Activated T-helper 1 cell treated with anti-CD3 and anti-CD28 coated beads, Interleukin-2, amount 50 U/mL, for 16 hours (primary cell): ENCODE measurements at places on chromosomes 2 and 18.
A peak's percentile ranks its signal among the peaks of the same experiment; 100 is the strongest.

- no peak for DNase-seq
These were observed 345.7 kb downstream of the CYP26B1 start for GRCh38 chr2:71801969-71802368.

- DNase-seq, result peak; percentile 25
These were observed 49.7 kb downstream of the LIMS1 start for GRCh38 chr2:108583903-108584520.

DNA sequence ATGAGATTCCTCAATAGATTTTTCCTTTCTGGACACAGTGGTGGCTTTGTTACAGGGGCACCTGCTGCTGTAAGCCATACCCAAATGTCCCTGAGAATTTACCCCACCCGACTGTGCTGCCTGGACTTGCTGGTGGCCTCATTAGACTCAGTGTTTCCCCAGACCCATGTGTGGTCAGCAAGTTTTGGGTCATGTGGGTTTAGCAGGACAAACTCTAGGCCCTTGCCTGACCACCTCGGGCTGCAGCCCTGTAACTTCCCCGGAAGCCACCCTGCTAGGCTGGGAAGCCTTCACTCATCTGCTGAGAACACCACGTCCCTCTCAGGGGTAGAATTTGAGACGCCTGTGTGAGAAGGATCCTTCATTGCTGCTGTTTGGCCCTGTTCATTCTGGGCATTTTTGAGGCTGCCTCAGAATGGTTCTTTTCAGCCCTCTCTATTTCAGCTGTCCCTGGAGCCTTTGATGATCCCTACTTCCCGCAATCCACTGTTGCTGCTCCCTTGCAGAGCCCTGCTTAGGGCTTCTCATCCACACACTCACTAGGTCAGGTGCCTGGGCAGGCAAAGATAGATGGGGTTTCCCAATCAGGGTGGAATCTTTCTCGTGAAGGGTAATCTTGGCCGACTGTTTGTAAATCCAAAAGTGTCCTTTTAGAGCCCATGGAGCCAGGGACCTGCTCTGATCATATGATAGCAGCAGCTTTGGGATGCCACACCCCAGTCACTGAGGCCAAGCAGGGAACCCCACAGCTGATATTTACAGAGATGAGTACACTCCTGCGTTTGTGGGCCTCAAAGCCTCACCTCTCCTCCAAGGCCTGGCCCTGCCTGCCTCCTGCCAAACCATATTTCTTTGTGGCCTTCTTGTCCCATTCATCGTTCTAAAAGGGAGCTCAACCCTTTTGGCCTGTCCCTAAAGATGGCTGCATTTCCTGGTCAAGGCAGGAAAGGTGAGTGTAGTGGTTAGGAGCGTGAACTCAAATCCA is 6.7 kb downstream of the EHD3 start:
- DNase-seq, result no peak

DNA sequence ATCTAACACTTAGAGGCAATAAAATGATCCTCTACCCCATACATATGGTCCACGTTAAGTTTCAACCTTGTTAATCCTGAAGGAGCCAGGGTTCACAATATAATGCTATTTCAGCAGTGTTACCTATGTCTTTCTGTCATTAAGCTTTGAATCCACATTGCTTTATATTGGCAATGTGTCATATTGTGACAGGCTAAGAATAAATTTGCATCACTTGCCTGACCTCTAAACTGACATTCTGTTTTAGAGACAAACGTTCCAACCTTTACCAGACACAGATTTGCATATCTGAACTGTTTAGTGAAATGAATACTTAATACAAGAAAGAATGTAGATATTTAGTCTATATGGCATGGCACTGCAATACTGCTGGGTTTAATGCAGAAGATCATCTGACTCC is 98.4 kb downstream of the UNC80 start:
- no peak for DNase-seq

DNA sequence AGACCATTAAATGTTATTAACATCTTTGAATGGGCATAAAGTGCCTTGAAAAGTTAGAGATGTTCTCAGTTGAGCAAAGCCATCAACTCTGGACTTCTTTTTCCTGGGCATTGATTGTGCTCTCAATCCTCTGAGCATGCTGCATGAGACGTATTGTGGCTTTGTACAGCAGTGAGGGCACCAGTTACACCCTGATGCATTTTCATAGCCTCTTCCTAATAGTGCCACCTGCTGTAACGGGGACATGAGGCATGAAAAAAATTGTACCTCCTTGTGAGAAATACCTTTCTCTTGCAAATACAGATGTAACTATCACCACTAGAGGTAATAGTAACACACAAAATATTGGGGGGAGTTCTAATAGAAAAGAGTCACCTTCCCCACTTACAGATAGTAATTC is 697.5 kb downstream of the TMEM182 start:
- DNase-seq, result no peak

GRCh38 chr2:39919511-39920306 is 140.7 kb upstream of the THUMPD2 start:
- DNase-seq, result no peak

DNA sequence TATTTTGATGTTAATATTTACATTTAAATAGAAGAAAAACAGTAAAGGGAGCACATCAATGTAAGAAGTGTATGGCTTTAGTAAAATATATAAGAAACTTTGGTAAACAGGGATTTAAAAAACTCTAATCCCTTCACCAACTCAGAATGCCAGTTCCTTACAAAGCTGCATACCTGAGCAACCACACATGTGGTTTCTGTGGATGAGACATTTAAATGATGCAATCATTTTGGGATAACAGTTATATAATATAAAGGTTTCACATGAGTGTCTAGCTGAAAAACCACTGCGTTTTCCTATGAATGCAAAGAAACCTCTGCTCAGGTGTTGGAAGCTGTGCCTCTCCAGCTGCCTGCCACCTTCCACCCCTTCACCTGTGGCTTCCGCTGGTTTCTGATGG is 209.1 kb upstream of the REV1 start:
- DNase-seq, result no peak

DNA sequence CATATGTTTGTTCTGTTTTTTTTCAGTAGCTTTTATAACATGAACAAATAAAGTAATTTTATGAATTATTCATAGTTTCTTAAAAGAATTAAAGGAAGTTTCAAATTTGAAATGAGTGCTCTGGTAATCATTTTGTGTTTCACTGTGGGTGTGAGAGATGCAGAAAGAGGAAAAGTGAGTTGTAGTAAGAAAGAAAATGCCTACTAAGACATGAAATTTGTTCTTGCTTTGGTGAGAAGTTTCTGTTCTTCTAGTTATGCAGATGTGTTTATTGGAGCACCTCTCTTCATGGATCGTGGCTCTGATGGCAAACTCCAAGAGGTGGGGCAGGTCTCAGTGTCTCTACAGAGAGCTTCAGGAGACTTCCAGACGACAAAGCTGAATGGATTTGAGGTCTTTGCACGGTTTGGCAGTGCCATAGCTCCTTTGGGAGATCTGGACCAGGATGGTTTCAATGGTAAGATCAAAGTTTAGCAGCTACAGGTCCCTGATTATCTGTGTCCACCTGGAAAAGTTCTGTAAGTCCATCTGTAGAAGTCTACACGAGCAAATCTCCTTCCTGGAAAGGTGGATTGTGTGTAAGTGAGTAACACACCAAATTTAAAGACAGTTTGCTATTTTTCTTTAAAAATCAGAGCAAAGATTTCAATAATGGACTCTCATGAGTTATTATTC is 51.4 kb downstream of the ITGAV start:
- no peak for DNase-seq

GRCh38 chr18:54263904-54264336 is 5.4 kb upstream of the POLI start:
- DNase-seq, result no peak

DNA sequence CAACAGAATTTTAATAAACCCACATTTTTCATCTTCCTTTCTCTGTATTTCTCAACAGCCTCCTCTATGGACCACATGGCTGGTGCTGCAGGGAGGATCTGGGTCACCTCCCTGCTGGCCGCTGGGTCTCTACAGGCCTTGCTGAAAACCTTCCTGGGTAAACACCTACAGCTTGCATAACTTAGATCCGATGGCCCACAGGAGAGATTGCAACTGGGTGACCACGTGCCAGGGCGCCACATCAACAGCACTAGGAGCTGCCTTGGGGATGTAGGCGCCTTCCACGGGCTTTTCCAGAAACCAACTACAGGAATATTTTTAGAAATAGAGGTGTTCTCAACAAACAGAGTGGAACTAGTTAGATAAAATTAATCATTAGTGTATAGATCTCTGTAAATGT is 19.4 kb downstream of the TMEM18 start:
- DNase-seq, result no peak

GRCh38 chr2:131093696-131094462 is 619 bp upstream of the FAM168B start:
- no peak for DNase-seq

GRCh38 chr2:171146633-171147032 is 14.1 kb downstream of the TLK1 start:
- no peak for DNase-seq

DNA sequence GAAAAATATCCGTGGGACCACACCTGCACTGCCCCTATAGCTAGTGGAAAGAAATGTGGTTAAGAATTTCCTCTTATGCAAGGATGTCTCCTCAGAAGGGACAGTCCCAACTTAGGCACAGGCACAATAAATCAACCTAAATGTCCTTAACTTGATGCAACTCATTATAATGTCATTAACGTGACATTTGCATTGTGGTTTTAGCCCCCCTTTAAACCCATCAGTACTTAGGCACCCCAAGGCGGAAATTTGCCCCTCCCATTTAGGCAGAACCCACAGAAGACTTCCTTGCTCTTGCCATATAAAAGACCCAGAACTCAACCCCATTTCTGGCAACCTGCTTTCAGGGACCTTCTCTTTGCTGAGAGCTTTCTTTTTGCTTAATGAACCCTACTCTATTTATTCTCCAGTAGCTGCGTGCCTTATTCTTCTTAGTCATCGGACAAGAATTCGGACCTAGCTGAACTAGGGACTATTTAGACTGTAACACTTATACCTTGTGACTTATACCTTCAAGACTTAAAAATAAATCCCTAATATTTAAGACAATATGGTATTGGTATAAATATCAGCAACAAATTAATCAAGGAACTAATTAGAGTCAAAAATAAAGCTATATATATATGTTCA is 1281.6 kb upstream of the TMEFF2 start:
- DNase-seq, result no peak

GRCh38 chr2:71695235-71696120 is 242.1 kb downstream of the DYSF start:
- DNase-seq, result no peak

GRCh38 chr18:36718705-36719328 is 110.0 kb downstream of the TPGS2 start:
- DNase-seq, result no peak
